Endothelial cell of umbilical vein (primary cell): ENCODE measurements at places on chromosomes 5 and 9. TPM values are rescaled to one million over a fixed set of nuclear protein-coding genes. Genes with fewer than 3 reads are reported as not detected.

Gene ABO
- total RNA-seq: not detected in 2 replicates

Gene CMYA5
- 0.09 and 0.20 TPM in 2 replicates for total RNA-seq

Gene PCSK1
- 4.3 and 8.7 TPM in 2 replicates for total RNA-seq

Gene LTC4S
- total RNA-seq: 0.88 and 0.95 TPM in 2 replicates

Gene PRXL2C
- 14.5 and 14.7 TPM in 2 replicates for total RNA-seq

Gene C8G
- 1.4 and 1.9 TPM in 2 replicates for total RNA-seq

Gene DRD1
- total RNA-seq: not detected in 2 replicates

Gene LMX1B
- total RNA-seq: not detected in 2 replicates

Gene GGTA1
- total RNA-seq: not detected in 2 replicates

Gene FOXI1
- not detected in 2 replicates for total RNA-seq

Gene ENG
- 688 and 728 TPM in 2 replicates for total RNA-seq

Gene SPRY4
- total RNA-seq: 33.9 and 49.5 TPM in 2 replicates

Gene HAND1
- total RNA-seq: not detected in 2 replicates

Gene MEGF9
- 11.1 and 13.0 TPM in 2 replicates for total RNA-seq

- no peak for DNase-seq
These were observed 102.6 kb downstream of the WNK2 start for GRCh38 chr9:93286252-93287188.

GRCh38 chr9:124251605-124252378, 6.0 kb upstream of the NEK6 start:
- peak; percentile 28 for DNase-seq

- DNase-seq: peak; percentile 19
These were observed at the start of gene FREM1 for GRCh38 chr9:14909961-14910805. Gene FREM1 (minus strand): TSS chr9:14910428. CDS start chr9:14868977, 41,451 bp downstream.

- DNase-seq: no peak
These were observed 2.0 kb upstream of the LCN10 start for GRCh38 chr9:136744773-136745172.

- peak; percentile 74 for DNase-seq
These were observed 204.0 kb downstream of the GADD45G start for GRCh38 chr9:89808756-89809181.

DNA sequence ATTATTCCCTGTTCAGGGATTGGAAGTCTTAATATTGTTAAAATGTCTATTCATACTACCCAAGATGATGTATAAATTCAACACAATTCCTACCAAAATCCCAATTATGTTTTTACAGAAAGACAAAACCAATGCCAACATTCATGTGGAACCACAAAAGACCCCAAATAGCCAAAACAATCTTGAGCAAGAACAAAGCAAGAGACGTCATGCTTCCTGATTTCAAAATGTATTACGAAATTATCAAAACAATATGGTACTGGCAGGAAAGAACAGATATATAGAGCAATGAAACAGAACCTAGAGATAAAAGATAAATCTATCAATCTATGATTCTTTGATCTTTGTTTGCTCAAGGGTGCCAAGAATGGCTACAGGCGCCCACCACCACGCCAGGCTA, 237.9 kb downstream of the TAF11L14 start:
- no peak for DNase-seq

DNA sequence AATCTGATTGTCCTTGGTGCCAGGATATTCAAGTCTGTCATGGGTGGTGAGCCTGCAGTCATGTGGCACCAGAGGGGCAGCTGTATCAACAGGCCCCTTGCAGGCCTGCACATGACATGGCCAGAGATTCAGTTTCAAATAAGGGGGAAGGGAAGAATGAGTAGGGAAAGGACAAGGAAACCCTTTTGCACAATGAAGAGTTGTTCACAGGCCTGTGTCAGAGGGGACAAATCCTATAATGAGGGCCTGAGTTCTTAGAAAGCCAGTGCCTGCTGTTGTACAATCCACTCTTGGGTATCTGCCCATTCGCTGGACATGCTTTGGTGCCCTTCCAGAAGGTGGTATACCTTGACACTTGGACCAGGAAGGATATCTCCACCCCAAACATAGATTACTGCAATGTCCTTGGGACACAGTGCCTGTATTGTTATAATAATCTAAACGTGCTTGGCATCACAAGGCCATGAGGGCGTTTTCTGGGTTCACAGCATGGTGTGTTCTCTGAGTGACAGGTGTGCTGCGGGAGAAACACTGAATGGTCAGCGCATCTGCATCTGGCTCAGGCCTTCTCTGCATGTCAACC, 1.9 kb upstream of the TMEM171 start:
- DNase-seq: no peak

GRCh38 chr9:96141666-96142065, 160.3 kb downstream of the HSD17B3 start:
- DNase-seq: no peak

GRCh38 chr5:120436996-120437395, 27.1 kb upstream of the PRR16 start:
- DNase-seq: no peak

- DNase-seq: no peak
These were observed 826 bp upstream of the PRDM9 start for GRCh38 chr5:23506329-23507236.

- no peak for DNase-seq
These were observed 182.1 kb upstream of the TRIM32 start for GRCh38 chr9:116504893-116505480.

GRCh38 chr9:34549407-34549732, 26.6 kb upstream of the ENHO start:
- DNase-seq: no peak

- DNase-seq: no peak
These were observed 64.5 kb upstream of the ERBIN start for GRCh38 chr5:65861830-65862241.

DNA sequence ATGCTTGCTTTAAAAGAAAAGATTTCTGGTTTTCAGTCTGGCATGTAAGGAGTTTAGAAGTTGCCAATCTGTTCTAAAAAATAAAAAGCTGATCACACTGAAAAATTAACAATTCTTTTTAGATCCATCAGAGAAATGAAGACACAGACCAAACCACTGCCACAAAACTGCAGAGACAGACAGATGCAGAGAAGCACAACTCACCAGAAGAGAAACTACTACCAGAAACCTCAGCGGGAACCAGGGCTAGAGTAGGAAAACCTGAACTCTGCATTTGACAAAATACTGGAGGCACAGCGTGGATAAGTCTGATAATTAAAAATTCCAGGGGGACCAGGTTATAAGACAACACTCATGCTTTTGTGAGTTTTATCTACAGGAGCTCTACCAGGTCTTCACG, 28.8 kb downstream of the FBXL17 start:
- no peak for DNase-seq

GRCh38 chr9:4055032-4055431, 244.8 kb downstream of the GLIS3 start:
- DNase-seq: no peak

- DNase-seq: peak; percentile 64
These were observed 181.5 kb upstream of the RAI14 start for GRCh38 chr5:34474573-34475021.

DNA sequence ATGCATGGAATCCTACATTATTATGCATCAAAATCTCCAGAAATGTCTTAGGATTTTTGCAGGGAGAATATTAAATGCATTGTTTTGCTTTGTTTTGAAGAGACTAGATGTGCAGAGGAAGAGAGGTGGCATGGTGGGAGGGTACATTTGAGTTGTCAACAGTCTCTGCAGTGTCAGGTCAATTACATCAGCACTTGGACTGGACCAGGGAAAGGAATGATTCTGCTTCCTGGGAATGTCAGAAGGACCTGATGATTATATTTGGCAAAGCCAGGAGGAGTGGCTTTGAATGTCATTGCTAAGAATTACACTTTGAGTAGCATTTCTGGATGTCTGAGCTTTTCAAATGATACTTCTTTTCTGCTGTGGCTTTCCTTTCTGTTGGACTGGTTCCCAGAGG, 17.5 kb upstream of the TMEFF1 start:
- DNase-seq: peak; percentile 21

- no peak for DNase-seq
These were observed 111.5 kb upstream of the EQTN start for GRCh38 chr9:27408482-27408881.

GRCh38 chr9:72564479-72565281, 43.3 kb downstream of the TMC1 start:
- DNase-seq: no peak

- DNase-seq: peak; percentile 56
These were observed 24.6 kb downstream of the GFPT2 start for GRCh38 chr5:180328296-180329137.

DNA sequence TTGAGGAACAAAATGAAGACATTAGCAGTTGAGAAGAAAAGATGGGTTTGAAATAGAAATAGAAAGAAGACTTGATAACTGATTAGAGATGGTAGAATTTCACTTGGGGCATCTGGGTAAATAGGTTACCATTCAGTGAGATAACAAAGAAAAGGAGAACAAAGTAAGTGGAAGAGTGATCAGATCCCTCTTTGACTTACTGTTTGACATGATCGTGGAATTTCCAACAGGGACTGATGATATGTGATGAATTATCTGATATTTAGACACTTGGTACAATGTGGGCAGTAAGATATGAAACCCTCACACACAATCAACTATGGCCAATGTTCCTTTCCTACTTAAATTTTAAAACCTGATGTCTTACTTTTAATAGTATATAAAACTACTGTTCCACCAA, 70.1 kb upstream of the STARD4 start:
- no peak for DNase-seq

DNA sequence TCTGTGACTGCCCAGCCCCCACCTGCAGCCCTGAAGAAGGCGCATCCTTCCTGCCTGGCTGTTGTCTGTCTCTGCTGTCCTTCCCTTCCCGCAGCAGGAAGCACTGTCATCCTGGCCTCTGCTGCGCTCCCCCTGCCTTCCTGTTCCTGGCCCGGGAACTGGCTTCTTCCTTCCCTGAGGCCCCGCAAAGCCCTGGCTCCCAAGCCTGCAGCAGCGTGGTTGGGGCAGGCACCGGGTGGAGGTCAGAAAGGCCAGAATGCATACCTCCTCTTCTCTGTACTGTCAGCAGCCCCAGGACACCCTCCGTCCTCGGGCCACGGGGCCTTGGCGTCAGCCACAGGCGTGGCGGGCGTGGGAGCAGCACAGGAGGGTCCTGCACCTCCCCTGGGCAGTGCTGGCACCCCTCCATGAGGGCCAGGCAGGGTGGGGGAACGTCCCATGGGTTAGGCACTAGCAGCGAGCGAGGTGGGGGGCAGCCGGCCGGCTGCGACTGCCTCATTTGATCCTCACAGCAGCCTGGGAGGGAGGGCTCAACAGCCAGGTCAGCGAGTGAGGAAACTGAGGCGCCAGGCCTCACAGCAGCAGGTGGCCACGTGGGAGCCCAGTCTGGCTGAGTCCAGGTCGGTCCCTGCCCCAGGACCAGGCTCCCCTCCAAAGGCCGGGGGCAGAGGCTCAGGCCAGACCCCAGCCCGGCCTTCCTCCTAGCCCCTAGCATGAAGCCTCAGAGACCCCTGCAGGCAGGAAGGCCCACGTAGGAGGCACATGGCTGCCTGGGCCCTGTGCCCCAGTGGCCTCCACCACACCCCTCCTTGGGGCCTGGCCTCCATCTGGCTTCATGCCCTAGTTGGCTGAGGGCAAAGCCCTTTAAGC, 9.4 kb downstream of the FLT4 start:
- no peak for DNase-seq

DNA sequence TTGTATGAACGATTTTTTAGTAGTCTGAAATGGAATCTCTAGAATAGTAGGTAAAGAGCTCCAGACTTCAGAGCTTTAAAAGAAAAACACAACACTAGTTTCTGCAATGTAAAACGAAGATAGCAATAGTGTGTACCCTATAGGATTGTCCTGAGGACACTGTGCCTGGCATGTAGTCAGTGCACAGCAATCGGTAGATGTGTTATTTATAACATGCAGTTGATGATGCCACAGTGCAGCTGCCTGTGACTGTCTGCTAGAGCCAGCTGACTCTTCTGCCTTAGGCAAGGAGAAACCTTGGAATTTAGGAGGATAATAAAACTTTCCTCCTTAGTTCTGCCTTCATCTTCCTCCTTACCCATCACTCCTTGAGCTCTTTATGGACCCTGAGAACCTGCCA, 27.7 kb upstream of the TMOD1 start:
- DNase-seq: no peak
